ENCODE measurements at places on chromosomes 2 and 18.

- DNase-seq = no peak
Measured at GRCh38 chr2:186695081-186695756, 1.4 kb downstream of the FAM171B start.

DNA sequence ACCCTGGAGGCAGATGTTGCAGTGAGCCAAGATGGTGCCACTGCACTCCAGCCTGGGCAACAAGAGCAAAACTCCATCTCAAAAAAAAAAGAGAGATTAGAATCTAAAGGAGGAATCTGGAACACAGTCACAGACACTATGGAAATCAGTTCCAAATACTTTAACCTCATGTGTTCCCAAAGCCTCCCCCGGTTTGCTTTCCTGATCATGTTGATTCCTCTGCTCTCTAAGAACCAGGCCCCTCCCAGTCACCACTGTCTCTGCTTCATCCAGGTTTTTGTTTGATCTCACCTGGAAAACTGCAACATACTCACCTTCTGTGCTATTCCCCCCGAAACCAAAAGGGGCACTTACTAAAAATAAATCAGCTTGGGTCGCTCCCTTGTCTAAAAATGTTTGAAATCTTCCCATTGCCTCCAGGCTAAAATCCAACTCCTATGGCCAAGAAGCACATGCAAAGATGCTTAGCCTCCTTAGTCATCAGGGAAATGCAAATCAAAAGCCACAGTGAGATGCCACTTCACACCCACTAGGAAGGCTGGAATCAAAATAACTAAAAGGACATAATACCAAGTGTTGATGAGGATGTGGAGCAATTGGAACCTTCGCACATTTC lies 6.2 kb upstream of the NEU2 start:
- no peak for DNase-seq

DNA sequence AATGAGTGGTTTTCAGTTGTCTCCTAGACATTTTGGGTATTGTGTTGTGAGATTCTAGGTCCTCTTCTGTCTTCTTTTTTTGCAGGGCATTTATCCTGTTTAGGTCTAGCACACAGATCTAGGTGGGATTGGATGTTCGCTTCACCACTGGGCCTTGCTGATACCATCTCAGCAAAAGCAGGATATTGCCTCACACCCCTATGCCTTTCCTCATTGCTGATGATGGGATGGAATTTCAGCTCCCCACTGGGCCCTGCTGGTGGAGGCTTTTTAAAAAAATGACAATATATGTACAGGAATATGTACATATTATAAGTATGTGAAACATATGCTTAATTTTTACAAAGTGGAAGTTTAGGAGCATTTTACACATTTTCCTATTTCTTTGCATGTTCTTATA lies 5.4 kb upstream of the TOGARAM2 start:
- no peak for DNase-seq

- peak; percentile 11 for DNase-seq
Measured at GRCh38 chr18:22465859-22466457, 48.2 kb upstream of the CTAGE1 start.

- DNase-seq = peak; percentile 18
Measured at GRCh38 chr18:9494778-9495331, 19.5 kb downstream of the RALBP1 start.

DNA sequence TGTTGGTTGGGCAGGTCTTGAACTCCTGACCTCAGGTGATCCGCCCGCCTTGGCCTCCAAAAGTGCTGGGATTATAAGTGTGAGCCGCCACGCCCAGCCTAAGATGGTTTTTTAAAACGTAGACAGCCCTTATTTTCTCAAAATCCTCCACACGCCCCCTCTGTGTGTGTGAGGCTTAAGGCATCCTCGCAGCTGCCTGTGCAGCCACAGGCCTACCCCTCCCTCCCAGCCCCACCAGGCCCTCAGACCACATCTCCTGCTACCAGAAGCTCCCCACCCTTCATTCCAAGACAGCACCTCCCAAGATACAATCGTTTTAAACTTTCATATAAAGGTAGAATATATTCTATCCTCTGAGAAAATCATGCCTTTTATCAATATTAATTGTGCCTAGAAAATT lies 4.8 kb downstream of the ANO7 start:
- no peak for DNase-seq

DNA sequence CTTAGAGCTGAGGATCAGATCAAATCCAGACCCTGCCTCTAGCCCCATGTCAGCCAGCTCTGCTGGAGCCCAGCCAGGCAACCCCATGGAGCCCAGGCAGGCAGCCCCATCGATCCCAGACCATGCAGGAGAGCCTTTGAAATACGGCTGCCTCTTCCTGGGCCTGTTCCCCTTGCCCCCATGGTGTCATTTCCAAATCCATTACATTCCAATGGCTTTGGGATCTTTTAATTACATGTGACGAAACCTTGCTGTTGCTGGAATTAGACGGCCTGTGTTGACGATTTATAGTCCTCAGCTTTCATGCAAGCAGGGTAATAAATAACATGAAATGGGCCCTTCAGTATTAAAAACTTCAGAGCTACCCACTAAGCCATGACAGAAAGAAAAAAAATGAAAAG lies 75.8 kb upstream of the SLC14A2 start:
- DNase-seq = no peak

- DNase-seq = no peak
Measured at GRCh38 chr2:37472959-37473358, 128.5 kb downstream of the QPCT start.

GRCh38 chr2:226683196-226683595 lies 116.4 kb downstream of the IRS1 start:
- no peak for DNase-seq

DNA sequence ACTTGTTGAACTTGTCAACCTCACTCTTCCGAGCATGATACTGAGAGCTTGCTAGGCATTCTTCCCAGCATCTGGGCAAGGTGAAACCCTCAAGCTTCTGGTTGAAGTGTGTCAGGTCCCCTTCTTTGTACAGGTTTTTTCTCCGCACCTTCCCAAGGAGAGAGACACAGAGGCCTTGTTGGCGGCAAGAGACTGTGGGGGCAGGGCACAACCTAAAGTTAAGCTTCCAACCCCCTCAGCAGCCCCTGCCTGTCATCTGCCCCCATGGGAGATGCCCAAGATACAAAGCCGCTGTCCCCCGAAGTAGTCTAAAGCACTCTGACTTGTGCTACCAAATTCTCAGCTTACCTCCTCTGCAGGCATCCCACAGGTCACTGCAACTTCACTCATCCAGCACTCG lies 64.9 kb downstream of the XDH start:
- no peak for DNase-seq

DNA sequence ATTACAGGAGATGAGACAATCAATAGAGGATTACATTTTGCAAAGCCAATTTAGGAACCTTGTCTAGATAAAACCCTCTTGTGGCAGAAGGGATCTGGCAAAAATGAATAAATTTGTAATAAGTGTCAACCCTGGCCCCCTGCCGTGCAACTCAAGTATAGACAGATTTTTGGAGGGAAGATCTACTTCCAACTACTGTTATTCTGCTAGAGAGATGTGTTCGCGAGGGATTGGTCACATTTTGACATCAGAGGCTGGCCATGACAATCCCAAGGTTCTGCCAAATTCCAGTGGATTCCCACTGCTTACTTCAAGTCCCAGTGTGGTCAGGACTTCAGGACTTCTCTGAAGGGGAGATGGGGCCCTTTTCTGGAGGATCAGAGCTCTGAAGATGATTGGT lies 192.6 kb downstream of the SH3RF3 start:
- no peak for DNase-seq

GRCh38 chr2:112784199-112785189 lies at the start of gene IL1A:
Gene IL1A, minus strand, starts transcription at chr2:112784493. Its CDS starts 723 bp downstream, at chr2:112783770.
- peak; percentile 41 for DNase-seq

DNA sequence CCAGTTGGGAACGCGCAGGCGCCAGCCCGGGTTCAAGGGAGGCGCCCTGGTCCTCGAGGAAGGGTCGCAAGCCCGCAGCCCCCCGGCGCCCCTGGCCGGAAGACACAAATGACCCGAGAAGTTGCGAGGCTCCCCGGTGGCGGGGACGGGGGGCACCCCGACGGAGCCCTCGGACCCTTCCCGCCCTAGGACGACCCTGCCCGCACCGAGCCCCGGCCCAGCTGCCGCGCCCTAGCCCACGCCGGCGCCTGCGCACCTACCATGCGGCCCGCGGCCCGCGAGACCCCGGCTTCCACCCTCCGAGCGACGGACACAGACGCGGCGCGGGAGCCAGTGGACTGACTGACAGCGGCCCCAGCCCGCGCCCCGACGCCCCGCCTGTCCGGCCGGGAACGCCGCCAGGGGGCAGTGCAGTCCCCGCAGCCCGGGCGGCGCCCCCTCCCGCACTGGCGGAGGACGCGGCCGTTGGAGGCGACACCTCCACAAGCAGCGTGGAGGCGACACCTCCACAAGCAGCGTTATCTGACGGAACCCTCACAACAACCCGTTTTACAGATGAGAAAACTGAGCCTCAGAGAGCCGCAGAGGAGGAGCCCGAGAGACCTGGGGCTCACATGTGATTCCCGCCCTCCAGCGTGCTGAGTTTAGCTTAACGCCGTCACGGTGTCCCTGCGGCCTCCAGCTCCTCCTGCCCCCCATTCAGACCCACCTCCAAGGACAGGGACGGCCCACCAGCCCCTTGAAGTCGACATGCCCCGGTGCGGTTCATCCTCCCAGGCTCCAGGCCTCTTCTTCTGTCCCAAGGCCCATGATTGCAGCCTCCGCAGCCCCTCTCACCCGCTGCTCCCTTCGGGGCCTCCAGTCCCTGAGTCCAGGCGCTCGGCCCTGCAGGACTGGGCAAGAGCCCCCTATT lies at the start of gene NMUR1:
NMUR1 (minus strand) TSS at position 347 of the 913 bp plus-strand sequence; CDS start at position 263, 84 bp downstream.
- peak; percentile 72 for DNase-seq
